ENCODE measurements at places on chromosomes 3 and 15. TPM values are rescaled to one million over a fixed set of nuclear protein-coding genes. Genes with fewer than 3 reads are reported as not detected.

GRCh38 chr15:75008629-75009326 is 13.4 kb downstream of the SCAMP5 start:
- DNase-seq, result no peak

DNA sequence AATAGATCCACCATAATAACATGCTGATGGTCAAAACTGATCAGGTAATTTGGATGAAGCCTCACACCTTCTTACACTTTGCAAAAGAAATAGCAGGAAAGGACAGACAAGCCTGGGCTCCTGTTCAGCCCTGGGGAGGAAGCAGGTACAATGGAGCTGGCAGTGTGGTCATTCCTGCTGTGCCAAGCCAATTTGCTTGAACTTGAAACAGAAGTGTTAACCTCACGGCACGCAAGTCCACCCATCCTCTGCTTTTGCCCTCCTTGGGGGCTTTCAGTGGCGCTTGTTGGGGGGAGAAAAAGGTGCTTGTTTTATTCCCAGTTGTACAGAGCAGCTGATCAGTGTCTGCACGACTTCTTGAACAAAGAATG is 36.8 kb upstream of the RFTN1 start:
- DNase-seq, result no peak

DNA sequence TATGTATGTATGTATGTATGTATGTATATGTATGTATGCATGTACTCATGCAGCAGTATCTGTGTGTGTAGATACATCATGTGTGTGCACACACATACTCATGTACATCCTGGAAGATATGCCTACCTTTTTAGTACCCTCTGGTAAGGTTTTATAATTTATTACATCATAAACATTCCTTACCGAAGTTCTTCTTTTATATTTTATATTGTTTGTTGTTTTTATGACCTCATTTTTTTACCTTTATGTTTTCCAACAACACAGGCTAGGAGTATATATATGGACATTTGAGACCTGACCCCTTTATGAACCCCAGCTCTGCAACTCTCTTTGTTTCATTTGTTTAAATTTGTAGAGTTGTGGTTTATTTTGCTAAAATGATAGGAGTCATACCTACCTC is 263.5 kb downstream of the ADAMTSL3 start:
- no peak for DNase-seq

DNA sequence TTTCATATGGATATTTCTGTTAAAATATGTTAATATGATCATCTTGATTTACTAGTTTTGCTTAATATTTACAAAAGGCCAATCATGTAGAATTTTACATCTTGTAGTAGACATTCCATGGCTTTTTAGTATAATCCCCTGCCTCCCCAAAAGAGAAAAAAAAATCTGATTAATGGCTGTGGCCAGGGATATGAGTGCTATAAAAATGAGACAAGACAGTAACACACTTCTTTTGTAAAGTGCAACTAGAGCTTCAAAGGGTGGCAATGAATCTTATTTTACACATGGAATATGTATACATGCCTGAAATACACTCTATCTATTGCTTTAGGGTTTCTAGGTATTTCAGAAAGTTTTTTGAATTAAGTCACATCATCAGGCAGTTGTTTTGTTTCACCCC is 112.2 kb upstream of the NANOGP8 start:
- DNase-seq, result no peak

DNA sequence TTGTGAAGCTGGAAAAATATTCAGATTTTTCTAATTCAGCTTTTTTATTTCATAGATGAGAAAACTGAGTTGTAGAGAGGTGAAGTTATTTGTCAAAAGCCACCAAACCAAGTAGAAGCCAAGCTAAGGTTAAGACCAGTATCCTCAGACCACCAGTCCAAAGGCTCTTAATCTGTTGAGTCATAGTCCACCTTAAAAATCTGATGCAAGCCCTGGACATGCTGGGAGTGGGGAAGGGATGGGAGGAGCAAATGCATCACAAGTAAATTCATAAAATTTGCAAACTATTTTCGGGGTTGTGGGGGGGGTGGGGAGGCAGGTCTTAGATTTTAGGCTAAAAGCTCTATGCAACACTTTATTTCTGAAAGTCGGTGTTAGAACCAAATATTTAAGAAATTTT is 307.7 kb upstream of the SEMA6D start:
- DNase-seq, result no peak

The UBE2E2 gene
- 0.82 TPM for total RNA-seq

- no peak for DNase-seq
Observed at GRCh38 chr3:65678516-65678915, 360.2 kb downstream of the MAGI1 start.

The TGM4 gene
- not detected for total RNA-seq

The PPM1L gene
- 8.3 TPM for total RNA-seq

DNA sequence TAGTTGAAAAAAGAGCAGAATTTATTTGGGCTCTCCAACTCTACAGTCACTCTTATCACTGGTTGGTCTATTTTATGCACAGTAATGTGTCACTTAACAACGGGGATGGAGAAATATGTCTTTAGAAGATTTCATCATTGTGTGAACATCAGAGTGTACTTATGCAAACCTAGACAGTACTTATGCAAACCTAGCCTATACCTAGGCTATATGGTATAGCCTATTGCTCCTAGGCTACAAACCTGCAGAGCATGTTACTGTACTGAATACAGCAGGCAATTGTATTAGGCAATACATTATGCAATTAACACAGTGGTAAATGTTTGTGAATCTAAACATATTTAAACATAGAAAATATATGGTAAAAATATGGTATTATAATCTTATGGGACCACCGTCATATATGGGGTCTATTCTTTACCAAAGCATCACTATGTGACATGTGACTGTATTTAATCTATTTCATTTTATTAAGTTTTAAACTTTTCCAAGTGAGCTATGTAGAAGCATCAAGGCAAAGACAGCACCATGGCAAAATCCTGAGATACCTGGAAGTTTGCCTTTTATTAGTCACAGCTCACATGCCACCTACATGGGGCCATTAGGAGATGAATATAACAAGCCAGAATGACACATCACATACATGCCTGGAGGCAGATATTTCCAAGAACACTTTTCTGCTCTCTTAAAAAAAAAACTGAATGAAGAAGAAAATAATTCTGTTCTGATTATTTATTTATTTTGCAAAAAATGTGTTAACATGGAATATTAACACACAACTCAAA is 537.4 kb downstream of the TUSC7 start:
- no peak for DNase-seq

- no peak for DNase-seq
Observed at GRCh38 chr3:129611812-129612533, 5.5 kb upstream of the PLXND1 start.
